ENCODE measurements at places on chromosomes 6 and 20.

DNA sequence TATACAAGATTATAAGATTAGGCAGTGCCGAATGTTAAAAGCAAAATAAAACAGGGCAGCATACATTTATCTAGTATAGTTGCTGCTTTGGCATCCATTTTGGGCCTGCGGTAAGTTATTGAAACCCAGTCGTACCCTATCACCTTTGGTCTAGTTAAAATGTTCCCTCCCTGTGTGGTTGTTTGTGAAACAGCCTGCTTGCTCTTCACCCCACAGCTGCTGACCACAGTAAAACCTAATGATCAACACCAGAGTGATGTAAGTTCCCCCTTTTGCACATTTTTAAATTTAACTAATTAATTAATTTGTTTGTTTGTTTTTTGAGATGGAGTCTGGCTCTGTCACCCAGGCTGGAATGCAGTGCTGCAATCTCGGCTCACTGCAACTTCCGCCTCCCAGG lies 50.3 kb upstream of the TXNDC5 start:
- DNase-seq: no peak

- DNase-seq: no peak
Observed at GRCh38 chr6:82953871-82954270, 111.8 kb downstream of the UBE3D start.

- DNase-seq: no peak
Observed at GRCh38 chr6:35015996-35016395, 125.1 kb downstream of the TCP11 start.

DNA sequence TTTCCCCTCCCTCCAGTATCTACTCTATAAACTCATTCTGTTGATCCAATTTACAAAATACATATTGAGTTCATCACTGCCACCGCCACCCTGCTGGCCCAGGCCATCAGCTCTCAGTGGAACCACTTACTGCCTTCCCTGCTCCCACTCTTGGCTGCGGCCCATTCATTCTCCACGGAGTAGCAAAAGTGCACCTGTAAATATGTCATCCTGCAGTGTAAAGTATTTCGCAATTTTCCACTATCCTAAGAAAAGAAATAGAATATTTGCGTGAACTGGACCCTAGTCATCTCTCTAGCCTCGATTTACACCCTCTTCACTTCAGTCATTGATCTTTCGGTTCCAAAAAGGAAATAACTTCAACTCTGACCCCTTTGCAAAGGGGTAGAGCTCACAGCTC lies 258.3 kb upstream of the TFAP2D start:
- DNase-seq: no peak

DNA sequence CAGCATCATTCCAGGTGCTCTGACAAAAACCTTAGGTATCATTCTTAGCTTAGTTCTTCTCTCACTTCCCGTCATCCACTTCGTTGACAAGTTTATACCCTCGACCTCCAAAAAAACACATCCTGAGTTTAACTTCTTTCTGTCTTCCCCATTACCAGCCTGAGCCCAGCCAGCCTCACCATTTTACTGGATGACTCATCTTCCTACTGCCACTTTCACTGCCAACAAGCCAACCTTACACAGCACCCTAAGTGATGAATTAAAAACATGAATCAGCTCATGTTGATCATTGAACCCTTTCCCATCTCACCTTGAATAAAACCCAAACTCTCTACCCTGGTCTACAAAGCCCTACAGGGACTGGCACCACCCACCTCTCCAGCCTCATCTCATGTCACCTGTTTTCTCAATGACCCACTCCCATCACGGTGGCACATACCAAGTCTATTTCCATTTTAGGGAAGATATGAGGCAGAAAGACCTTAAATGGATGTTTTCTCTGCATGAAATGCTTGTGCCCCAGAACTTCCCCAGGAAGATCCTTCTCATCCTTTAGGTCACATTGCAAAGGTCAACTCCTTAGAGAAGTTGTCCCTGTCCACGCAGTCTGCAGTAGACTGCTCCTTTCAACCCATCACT lies 9.9 kb upstream of the UST start:
- no peak for DNase-seq

DNA sequence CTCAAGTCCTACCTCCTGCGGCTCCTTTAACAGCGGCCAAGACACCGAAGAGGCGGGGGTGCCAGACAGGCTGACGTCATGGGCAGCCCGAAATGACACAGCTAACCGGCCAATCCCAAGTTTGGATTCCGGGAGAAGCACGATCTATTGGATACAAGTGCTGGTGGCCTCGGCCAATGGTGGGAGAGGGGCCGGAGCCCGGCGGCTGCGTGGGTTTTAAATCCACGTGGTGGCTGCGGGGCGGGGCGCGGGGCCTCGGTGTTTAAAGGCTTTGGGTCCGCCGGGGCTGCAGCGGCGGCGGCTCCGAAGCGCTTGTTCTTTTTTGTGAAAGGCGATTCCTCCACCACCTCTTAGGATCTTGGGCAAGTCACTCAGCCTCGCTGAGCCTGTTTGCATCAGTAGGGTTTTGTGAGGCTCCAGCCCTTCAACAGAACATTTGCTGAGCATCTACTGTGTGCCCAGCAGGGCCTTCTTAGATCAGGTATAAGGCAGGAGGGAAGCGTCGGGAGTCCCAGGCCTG lies 8.7 kb upstream of the PMEPA1 start:
- DNase-seq: peak; percentile 92

DNA sequence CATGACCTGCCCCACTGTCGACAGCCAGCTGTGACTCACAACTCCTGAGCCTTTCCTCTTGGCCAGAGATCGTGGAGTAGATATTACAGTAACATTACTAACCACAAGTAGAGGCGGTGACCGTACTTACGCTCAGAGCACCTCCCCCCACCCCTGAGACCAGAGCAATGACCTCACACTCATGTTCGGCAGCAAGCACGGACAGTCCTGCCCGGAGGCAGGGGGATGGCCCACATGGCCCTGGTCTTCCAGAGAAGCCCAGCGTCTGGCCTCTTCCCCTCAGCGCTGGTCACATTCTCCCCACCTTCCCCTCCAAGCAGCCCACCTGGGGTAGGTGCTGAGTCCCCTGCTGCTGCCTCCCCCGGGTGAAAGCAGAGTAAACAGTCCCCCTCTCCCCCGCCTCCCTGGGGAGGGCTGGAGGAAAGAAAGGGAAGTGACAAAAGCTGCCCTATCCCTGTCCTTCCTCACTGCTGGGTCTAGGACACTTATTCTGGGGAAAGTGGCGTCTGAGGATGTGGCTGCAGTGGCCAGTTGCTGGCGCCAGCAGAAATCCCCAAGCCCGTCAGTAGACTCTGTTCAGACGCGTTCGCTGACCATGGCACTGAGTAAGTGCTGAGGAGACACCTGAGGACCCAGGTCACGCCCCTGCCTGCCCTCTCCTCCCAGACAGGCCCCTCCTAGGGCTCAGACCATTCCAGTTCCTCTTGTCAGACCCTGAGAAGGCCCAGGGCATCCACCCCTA lies 68.5 kb downstream of the MRPL14 start:
- DNase-seq: peak; percentile 95

DNA sequence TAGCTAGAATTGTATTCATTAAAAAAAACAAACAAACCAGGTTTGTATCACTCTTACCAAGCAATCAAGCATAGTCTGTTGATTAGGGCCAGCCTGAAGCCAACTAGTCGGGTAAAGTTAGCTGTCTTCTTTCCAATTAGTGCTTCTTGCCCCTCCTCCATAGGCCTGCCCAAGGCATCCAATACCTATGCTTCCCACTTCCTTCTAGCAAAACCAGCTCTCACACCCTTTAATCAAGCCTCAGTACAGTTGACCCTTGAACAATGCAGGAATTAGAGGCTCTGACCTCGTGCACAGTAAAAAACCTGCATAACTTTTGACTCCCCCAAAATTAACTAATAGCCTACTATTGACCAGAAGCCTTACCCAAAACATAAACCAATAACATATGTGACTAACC lies 119.1 kb upstream of the DTNBP1 start:
- no peak for DNase-seq

DNA sequence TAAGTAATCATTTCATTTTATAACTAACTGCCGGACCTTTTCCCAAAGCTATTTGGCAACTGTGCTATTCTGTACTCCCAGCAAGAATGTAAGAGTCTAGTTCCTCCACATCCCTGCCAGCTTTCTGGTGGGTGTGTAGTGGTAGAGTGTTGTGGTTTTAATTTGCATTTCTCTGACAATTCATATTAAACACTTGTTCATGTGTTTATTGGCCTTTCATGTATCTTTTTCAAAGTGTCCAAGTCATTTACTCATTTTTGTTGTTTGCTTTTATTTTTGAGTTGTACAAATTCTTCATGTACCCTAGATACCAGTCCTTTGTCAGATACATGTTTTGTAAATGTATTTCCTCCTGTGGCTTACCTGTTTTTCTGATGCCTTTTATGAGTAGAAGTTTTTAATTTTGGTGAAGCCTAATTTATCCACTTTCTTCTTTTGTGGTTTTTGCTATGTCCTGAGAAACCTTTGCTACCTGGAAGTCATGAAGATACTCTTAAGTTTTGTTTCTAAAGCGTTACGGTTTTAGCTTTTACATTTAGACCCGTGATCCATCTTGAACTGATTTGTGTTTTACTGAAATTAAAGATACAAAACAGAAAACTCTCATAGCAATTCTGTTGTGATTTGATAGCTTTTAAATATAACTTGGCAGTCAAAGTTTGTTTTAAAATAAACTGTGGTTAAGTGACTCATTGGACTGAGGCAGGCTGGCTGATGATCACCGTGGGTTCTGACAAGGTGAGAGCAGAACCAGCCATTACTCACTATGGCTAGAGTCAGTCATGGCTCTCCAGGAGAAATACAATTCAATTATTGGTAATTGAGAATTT lies 8.0 kb downstream of the MYLIP start:
- peak; percentile 76 for DNase-seq

- no peak for DNase-seq
Observed at GRCh38 chr6:102402635-102403329, 1009.3 kb downstream of the GRIK2 start.

GRCh38 chr6:161008245-161008644 lies 16.7 kb downstream of the MAP3K4 start:
- DNase-seq: no peak

DNA sequence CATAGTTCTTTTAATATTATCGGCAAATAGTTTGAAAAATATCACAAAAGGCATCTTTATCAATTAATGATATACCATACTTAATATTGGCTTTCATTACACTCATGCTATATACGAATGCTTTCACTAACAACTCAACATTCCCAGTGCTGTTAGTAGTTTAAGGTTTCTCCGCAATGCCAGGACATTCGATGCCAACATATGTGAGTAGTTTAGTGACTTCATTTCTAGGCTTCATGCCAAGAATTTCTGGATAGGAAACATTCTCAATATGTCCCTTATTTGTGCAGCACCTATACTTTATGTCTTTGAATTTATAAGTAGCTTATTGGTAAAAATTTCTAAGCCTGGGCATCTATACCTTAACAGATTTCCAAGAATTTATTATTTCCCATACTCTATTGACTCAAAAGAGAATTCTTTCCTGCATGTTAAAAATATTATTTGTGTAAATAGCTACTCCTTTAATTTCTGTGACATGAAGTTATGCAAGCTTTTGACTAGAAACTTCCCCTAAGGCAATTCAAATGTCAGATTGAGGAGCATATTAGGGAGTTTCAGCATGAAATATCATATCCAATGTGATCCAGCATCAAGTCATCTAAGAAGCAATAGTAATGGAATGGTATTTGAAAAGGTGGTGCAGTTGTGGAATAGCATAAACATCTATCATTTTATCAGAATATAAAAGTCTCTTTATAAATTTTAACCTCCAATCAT lies 236.0 kb upstream of the STXBP5 start:
- peak; percentile 69 for DNase-seq

- no peak for DNase-seq
Observed at GRCh38 chr20:61777773-61778494, 287.7 kb downstream of the TAF4 start.

DNA sequence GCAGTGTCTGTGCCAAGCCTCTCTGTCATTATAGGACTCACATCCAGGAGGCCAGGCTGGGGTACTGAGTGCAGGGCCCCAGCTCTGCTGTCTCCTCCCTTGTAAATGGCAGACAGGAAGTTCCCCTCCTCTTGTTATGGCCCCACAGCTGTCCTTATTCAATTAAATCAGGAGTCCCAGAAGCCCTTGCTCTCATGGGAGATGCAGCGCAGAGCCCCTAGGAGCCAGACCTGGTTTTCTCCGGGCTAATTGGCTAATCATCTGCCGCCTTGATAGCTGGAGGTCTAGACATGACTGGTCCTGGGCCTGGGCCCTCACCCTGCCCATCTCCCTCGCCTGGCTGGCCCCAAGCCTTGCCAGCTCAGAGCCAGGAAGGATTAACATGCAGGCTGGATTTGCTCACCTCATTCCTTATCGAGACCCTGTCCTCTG lies 172.0 kb downstream of the VEGFA start:
- no peak for DNase-seq

GRCh38 chr6:144150710-144151657 lies 667 bp downstream of the STX11 start:
- DNase-seq: no peak

DNA sequence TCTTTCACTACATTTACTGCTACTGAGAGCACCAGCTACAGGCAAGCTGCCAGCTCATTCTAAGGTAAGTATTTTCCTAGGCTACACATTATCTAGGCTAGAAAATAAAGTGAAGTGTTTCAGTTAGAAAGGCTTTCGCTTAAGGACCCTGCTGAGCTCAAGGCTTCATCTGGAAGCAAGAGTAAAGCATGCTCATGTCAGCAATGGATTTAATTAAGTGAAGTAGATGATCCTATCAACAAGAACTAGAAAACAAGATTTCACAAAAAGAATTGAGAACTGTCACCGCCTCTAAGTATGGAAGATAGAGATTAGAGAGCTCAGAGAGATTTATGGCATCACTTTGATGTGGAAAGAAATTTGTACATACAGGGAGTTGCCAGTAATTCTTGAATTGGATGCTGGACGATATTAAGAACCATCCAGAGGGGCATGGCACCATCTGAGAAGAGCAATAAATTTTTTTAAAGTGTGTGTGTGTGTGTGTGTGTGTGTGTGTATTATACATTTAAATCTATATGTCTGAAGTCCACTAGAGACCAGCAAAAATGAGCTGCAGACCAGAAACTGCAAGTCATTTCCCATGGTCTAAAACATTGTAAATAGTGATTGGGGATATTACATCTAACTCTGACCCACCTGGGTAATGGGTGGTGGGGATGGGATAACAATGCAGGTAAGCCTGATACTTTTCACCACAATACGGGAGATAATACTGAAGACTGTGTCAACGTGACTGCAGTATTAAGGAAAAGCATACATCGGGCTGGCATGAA lies 105.2 kb upstream of the MAP7 start:
- DNase-seq: no peak

- DNase-seq: no peak
Observed at GRCh38 chr6:144678844-144679243, 393.7 kb downstream of the UTRN start.

DNA sequence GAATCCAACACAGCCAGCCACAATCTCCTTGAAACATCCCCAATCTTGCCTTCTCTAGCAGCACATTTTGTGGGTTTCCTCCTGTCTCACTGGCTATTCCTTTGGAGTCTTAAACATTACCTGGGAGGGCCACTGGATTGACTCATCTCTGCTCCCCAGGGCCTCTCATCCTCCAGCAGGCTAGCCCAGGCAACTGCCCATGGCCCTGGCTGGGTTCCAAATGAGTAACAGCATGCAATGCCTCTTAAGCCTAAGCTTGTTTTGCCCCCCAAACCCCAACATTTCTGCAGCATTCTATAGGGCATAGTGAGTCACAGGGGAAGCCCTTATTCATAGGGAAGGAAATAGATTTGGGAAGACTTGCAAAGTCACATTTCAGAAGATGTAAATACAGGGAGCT lies 204.9 kb downstream of the FOXA2 start:
- no peak for DNase-seq

Data from HFF-Myc (cell line).